Pancreas (tissue), 10 donors: ENCODE measurements at places on chromosomes 4 and X. TPM values are rescaled to one million over a fixed set of nuclear protein-coding genes. Genes with fewer than 3 reads are reported as not detected.

Gene GATA1
- total RNA-seq, result 0.19 TPM

Gene C4orf36
- 0.35 TPM for total RNA-seq

Gene MXRA5
- total RNA-seq, result 34.5 TPM

DNA sequence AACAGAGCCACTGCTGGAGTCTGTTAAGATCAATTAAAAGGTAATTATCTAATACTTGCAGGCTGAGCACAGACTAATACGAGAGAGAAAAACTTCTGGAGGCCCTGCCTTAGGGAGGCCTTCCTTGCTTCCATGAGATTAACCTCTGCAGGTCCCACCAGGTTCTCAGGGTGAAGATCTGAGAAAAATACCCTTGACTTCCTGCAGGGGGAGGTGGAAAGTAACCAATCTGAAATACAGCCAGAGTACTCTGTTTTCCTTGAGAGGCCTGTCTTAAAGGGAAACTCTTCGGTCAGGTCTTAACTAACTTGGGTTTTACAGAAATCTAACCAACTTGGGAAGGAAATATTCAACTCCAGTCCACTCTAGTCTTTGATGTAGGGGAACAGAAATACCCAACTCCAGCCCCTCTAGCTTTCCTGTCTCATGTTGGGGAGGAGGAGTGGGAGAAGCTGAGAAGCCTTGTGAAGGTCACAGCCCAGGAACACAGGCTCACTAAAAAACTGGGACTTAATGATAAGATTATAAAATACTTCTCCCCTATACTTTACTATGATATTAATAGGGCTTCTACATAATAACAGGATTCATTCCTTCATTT lies 77.1 kb downstream of the TBCK start:
- no peaks in the 10 kb centered on the region for H3K27me3 ChIP-seq
- H3K4me1 ChIP-seq, result no peaks in the 10 kb centered on the region
- no peaks in the 10 kb centered on the region for H3K36me3 ChIP-seq
- no peak overlapping the region for H3K4me3 ChIP-seq
- no peak overlapping the region for H3K27ac ChIP-seq

- no peaks in the 10 kb centered on the region for H3K27me3 ChIP-seq
- no peak for DNase-seq
- H3K4me3 ChIP-seq, result no peak overlapping the region
- no peaks in the 10 kb centered on the region for H3K36me3 ChIP-seq
- H3K4me1 ChIP-seq, result no peaks in the 10 kb centered on the region
Observed at GRCh38 chr4:110449947-110450346, 26.0 kb upstream of the ENPEP start.

GRCh38 chr4:27087306-27088045 lies 226.8 kb downstream of the STIM2 start:
- peaks cover 7% of the 10 kb centered on the region for H3K4me1 ChIP-seq
- no peak overlapping the region for H3K27ac ChIP-seq
- no peaks in the 10 kb centered on the region for H3K36me3 ChIP-seq
- DNase-seq, result no peak
- no peaks in the 10 kb centered on the region for H3K27me3 ChIP-seq

Gene NKX3-2
- total RNA-seq, result 0.06 TPM

Gene SLC34A2
- 7.6 TPM for total RNA-seq

DNA sequence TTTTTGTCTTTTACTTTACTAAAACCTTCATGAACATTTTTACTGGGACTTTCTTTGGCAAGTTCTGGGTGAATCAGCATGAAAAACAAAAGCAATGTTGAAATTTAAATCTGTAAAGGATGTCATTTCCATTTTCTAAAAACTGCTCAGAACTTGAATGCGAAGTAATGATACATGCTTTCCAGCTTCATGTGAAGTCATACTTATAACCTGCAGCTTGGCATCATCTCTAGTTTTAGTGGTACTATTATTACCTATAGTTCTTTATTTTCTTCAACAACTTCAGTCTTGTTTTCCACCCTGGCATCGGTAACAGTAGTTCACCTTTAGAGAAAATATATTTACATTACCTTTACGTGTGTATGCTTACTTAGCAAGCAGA lies 421.4 kb upstream of the DIPK2B start:
- no peak overlapping the region for H3K27ac ChIP-seq
- H3K4me1 ChIP-seq, result no peaks in the 10 kb centered on the region
- no peak overlapping the region for H3K4me3 ChIP-seq

GRCh38 chr4:101649790-101650515 lies 140.6 kb upstream of the BANK1 start:
- H3K27me3 ChIP-seq, result no peaks in the 10 kb centered on the region
- no peaks in the 10 kb centered on the region for H3K36me3 ChIP-seq
- H3K4me1 ChIP-seq, result no peaks in the 10 kb centered on the region
- no peak for DNase-seq
- no peak overlapping the region for H3K27ac ChIP-seq

- H3K36me3 ChIP-seq, result no peaks in the 10 kb centered on the region
- H3K4me3 ChIP-seq, result no peak overlapping the region
- H3K27me3 ChIP-seq, result no peaks in the 10 kb centered on the region
- peaks cover under 1% of the 10 kb centered on the region for H3K4me1 ChIP-seq
- H3K27ac ChIP-seq, result no peak overlapping the region
Observed at GRCh38 chr4:14313757-14314156, 686.2 kb upstream of the BOD1L1 start.

Gene C4orf50
- 0.05 TPM for total RNA-seq

Gene FMR1NB
- not detected for total RNA-seq

DNA sequence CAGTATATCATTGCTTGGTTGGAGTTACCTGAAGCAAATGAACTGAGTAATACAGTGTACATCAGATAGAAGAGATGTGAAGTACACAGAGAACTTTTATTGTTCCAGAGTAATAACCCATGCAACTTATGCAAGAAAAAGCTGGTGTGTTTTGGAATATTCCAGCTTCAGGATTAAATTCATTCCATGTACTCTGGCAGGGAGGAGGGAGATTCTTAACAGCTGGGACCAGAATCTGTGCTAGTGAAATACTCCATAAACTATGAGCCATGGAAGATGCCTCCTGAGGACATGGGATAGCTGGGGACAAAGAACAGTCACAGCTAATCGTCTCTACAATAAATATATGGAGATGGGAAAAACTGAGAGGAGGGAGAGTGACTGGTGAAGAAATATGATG lies 101.6 kb upstream of the OTUD4 start:
- H3K36me3 ChIP-seq, result no peaks in the 10 kb centered on the region
- H3K27ac ChIP-seq, result no peak overlapping the region
- DNase-seq, result no peak

GRCh38 chr4:7897811-7898210 lies 41.9 kb downstream of the AFAP1 start:
- no peak overlapping the region for H3K4me3 ChIP-seq
- DNase-seq, result no peak
- H3K27me3 ChIP-seq, result no peaks in the 10 kb centered on the region
- no peak overlapping the region for H3K27ac ChIP-seq

GRCh38 chr4:89509708-89510281 lies 202.2 kb upstream of the GPRIN3 start:
- H3K36me3 ChIP-seq, result no peaks in the 10 kb centered on the region
- no peak for DNase-seq
- H3K27me3 ChIP-seq, result no peaks in the 10 kb centered on the region
- H3K27ac ChIP-seq, result no peak overlapping the region
- H3K4me1 ChIP-seq, result no peaks in the 10 kb centered on the region

Gene EGF
- total RNA-seq, result 30.9 TPM

- peak overlapping the region; percentile 64 for H3K27ac ChIP-seq
- peak overlapping the region; percentile 4 for H3K4me3 ChIP-seq
- peak; percentile 75 for DNase-seq
- no peaks in the 10 kb centered on the region for H3K4me1 ChIP-seq
- no peaks in the 10 kb centered on the region for H3K36me3 ChIP-seq
- H3K27me3 ChIP-seq, result no peaks in the 10 kb centered on the region
Observed at GRCh38 chrX:74536152-74536831, 78.1 kb downstream of the RLIM start.

Gene IQSEC2
- total RNA-seq, result 9.2 TPM

Gene RPGR
- total RNA-seq, result 4.2 TPM

Gene MAOB
- 7.8 TPM for total RNA-seq

- H3K4me1 ChIP-seq, result no peaks in the 10 kb centered on the region
- DNase-seq, result no peak
Observed at GRCh38 chr4:125070861-125071260, 243.9 kb upstream of the FAT4 start.

Gene GC
- 23.1 TPM for total RNA-seq

- no peak for DNase-seq
- no peaks in the 10 kb centered on the region for H3K4me1 ChIP-seq
- H3K27me3 ChIP-seq, result no peaks in the 10 kb centered on the region
- no peaks in the 10 kb centered on the region for H3K36me3 ChIP-seq
- H3K4me3 ChIP-seq, result no peak overlapping the region
Observed at GRCh38 chrX:1909419-1910206, 294.8 kb downstream of the ASMT start.

DNA sequence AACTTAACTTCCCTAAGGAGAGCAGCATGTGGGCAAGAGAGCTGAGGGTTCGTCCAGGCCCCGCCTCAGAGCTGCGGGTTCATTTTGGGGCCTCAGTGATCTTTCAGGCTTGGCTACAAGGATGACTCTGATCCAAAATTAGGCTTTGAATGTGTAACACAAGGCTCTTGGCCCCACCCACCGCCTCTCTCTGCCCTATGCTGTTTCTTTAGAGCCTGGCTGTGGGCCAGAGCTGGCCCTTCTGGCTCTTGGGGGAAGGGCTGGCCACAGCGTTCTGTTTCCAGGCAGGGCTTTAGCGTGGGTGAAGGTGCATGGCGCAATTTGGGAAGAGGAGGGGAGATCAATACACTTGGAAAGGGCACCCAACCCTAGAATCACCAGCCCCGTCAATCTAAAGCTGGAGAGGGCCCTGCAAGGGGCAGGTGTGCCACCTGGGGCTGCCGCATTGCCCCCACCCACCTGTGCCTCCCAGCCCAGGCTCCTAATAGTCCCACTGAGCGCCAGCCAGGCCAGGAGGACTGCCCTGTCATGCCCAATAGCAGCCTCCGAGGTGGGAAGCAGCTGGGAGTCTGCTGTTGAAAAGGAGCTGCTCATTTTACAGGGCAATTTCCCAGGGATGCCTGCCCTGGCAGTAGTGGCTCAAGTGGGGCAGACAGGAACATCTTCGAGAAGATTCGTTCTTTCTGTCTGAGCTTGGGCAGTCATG lies 84.5 kb upstream of the MAML3 start:
- H3K27ac ChIP-seq, result no peak overlapping the region
- no peaks in the 10 kb centered on the region for H3K4me1 ChIP-seq
- peak; percentile 73 for DNase-seq
- no peaks in the 10 kb centered on the region for H3K36me3 ChIP-seq

Gene SERPINA7
- 0.12 TPM for total RNA-seq

Gene FGA
- 0.09 TPM for total RNA-seq

Gene TRIML1
- total RNA-seq, result not detected

Gene MAGEB18
- not detected for total RNA-seq

Gene NLRP2B
- total RNA-seq, result not detected

GRCh38 chr4:32140636-32141035 lies 1420.5 kb downstream of the PCDH7 start:
- no peak overlapping the region for H3K27ac ChIP-seq
- DNase-seq, result no peak
- H3K27me3 ChIP-seq, result no peaks in the 10 kb centered on the region
- no peak overlapping the region for H3K4me3 ChIP-seq
- no peaks in the 10 kb centered on the region for H3K4me1 ChIP-seq
